GM18507 (cell line): ENCODE measurements at places on chromosomes 6 and 20.

GRCh38 chr6:165117121-165117520 is 192.3 kb downstream of the C6orf118 start:
- DNase-seq = no peak

DNA sequence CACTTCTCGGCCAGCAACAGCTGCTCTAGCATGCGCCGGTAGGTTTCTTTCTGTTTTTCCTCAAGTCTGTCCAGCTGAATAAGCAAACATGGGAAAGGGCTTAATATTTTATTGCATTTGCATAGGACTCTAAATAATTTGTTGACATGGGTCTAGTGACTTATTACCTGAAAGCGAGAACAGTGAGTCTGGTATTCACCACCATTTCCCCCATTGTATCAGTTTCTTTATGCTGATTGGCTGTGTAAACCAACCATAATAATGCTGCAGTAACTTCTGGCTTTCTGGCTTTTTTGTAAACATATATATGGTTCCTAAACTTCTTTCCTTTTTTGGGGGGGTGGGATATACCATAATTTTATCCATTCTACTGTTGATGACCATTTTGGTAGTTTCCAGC is 69.1 kb upstream of the TMEM30A start:
- no peak for DNase-seq

GRCh38 chr20:7924692-7925091 is 15.6 kb downstream of the HAO1 start:
- no peak for DNase-seq

GRCh38 chr6:146785001-146785585 is 186.3 kb downstream of the ADGB start:
- DNase-seq = no peak

DNA sequence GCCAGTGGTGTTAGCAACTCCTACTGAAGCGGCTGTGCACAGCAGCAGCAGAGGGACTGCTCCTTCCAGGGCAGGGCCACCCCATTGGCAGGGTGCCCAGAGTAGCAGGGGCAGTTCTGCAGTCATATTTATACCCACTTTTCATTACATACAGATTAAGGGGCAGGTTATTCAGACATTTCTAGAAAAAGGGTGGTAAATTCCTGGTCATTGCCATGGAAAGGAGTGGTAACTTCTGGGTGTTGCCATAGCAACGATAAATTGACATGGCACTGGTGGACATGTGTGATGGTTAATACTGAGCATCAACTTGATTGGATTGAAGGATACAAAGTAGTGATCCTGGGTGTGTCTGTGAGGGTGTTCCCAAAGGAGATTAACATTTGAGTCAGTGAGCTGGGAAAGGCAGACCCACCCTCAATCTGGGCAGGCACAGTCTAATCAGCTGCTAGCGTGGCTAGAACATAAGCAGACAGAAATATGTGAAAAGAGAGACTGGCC is 45.0 kb downstream of the IYD start:
- no peak for DNase-seq

- peak; percentile 51 for DNase-seq
Observed at GRCh38 chr20:50837532-50838321, 42.9 kb downstream of the BCAS4 start.

GRCh38 chr6:108998485-108998884 is 96.2 kb downstream of the SESN1 start:
- no peak for DNase-seq

DNA sequence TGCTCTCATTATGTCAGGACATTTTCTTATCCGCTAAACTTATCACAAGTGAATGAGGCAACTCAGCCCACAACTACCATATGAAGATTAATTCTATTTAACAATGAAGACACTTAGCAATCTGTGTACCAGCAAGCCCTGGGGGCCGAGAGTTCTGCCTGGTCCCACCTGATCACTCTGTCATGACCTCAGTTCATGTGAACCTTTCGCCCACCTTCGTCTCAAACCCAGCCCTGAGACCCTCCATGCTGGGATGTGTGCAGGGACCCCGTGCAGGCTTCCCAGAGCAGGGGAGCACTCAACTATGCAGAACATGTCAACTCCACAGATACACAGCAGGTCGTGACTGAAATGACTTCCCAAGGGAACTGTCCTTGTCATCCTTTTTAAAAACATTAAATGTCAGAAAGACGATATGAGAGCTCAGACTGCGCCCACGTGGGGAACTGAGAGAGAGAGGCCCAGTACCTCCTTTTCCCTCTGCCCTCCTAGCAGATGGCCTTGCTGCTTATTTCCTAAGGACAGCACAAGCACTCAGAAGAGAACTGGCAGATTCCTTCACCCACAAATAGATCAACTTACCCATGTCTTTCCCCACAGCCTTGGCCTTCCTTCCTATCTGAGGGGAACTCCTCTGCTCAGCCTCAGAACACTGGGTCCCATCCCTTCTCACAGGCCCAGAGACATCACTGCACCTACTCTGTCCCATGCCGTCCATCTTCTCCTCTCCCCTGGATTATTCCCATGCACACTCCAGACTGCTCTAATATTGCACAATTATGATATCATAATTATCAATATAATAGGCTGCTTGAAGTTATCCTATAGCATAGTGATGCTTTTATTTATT is 11.5 kb downstream of the ABHD12 start:
- DNase-seq = no peak

DNA sequence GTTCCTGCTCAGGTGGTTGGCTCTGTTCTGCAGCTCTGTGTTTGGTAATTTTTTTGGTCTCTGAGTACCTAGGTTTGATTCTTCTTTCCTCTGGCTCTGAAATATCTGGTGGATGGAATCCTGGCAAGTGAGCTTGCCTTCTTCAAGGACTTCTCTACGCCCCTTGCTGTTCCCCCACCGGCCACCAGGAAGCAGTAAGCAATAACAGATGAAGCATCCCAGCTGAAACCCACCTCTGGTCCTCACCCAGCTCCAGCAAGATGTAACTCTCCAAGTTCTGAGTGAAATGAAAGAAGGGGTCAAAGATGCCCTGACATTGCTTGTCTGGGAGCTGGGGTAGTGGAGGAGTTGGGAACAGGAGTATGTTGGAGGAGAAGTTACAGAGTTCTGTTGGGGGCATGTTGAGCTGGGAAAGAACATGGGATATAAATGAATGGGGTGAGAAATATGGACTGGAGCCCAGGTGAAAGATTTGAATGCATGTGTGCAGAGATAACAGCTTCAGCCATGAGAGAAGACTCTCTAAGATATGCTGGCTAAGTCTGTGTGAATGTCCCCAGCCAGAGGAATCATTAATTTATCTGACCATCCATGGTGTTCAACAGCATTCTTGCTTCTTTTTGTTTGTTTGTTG is 51.3 kb upstream of the GLP1R start:
- no peak for DNase-seq
